ENCODE measurements at places on chromosomes 7 and 10.

DNA sequence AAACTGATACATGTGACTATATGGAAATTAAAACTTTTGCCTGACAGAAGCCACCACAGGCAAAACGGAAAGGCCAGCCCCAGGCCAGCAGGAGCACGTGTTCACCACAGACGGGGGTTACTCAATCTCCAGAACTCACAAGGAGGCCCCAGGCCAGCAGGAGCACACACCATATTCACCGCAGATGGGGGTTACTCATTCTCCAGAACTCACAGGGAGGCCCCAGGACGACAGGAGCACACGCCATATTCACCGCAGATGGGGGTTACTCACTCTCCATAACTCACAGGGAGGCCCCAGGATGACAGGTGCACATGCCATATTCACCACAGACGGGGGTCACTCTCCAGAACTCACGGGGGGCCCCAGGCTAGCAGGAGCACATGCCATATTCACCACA is 61.5 kb downstream of the NKX6-2 start:
- DNase-seq: no peak

GRCh38 chr7:28236560-28236959 is 56.0 kb upstream of the JAZF1 start:
- no peak for DNase-seq

DNA sequence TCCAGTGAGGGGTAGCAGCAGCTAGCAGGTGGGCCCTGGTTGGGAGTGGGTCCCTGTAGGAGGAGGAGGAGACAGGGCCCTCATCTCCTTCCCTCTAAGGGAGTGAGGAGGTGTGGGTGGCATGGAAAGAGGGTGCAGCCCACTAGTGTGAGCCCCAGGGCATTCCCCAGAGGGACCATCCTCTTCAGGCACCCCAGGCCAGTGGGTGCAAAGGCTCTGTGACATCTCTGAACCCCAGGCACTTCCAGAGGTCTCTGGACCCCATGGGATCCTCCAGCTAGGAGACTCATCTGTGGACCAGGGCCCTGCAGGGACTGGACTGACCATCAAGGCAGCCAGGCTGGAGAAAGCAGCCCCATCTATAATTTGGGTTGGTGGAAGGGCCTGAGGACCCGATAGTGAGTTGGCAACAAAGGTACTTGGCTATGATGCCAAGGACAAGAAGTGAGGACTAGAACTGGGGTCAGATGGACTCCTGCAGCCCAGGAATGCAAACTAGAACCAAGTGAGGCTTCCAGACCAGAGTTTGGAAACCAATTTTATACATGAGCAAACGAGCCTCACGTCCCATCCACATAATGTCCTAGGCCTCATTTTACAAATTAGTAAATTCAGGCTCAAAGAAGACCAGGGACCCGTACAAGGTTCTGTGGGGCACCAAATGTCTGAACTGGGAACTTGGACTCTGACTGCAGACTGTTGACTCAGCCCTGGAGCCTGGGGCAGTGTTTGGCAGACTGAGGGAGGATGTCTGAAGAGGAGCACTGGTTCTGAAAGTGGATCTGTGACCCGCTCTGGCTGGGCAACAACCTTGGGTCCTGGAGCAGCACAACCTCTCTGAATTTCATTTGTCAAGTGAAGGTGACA is 1.4 kb upstream of the VSTM4 start:
- no peak for DNase-seq

- no peak for DNase-seq
These were observed 7.3 kb upstream of the TAF3 start for GRCh38 chr10:7811000-7811399.

- no peak for DNase-seq
These were observed 28.5 kb upstream of the TRIM24 start for GRCh38 chr7:138431517-138431916.

GRCh38 chr10:31130406-31130805 is 98.7 kb upstream of the ZNF438 start:
- DNase-seq: no peak

GRCh38 chr10:24989867-24990266 is 26.1 kb downstream of the ENKUR start:
- no peak for DNase-seq

GRCh38 chr7:47669178-47669891 is 87.4 kb upstream of the TNS3 start:
- no peak for DNase-seq

GRCh38 chr7:106061301-106061979 is 50.7 kb downstream of the SYPL1 start:
- DNase-seq: no peak

- no peak for DNase-seq
These were observed 426.5 kb downstream of the GFRA1 start for GRCh38 chr10:115846528-115846927.

DNA sequence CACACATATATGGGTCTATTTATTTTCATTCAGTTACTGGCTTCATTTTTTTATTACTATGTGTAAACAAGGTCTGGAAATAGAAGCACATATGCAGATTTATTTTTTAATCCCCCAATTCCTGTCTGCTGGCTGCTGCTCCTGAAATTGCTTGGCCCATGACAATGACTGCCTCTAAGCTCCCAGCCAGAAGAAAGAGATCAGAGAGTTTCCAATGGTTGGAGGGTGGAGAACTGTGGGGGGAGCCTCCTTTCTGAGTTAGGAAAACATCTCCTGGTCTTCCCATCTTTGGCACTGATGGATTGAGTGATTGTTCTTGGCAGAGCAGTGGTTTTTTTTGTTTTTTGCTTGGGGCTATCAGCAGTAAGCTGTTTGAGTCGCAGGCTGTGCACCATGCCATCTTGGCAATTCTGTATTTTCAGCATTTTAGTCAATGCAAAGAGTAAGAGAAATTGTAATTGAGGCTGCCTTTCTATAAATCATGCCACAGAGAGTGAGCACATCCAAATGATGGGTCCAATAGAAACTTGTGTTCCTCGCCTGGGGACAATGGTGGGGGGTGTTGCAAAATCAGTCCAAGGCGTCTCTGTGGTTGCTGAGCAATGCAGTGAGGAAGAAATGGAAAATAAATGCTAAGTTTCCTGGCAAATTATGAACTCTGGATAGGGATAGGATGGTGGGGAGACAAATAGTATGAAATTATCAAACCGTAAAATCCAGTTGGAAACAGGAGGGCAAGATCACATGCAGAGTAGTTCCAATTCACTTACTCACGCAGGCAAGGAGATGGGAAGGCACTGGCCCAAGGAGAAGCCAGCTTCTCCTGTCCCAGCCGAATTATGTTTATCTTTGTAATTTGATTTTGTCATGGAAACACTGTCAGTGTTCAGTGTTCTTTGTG is 382.4 kb downstream of the SORCS3 start:
- no peak for DNase-seq
